ENCODE measurements at places on chromosomes 16 and 17.

DNA sequence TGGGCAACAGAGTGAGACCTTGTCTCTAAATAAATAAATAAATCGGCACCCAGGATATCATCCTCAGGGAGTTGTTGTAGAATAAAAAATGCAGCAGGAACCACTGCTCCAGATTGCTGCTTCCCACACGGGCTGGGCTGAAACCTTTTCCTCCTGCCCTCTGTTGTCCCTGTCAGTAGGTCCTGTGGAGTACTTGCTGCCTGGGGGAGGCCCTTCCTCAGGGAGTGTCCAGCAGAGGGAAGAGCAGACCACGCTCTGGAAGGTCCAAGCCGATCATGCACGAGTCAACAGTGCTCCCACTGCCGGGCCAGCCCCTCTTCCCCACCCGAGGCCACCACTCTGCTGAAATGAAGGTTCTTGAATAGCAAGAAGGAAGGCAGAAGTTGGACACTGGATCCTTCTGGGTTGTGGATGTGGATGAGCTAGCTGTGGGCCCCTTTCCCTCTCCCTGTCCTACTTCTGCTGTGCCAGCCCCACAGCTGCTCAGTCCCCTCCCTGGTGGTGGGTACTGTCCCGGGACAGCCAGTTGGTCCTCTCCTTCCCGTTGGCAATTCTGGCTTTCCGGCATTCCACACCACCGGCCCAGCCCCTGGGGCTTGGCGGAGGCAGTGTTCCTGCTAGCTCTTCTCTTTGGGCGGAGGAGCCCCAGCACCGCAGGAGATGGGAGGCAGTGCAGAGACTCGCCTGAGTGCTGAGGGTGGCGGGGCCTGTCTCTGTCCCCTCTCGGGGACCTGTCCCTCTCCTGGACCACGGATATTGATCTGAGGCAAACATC, 10.8 kb downstream of the CDK5R1 start:
- DNase-seq = peak; percentile 45

DNA sequence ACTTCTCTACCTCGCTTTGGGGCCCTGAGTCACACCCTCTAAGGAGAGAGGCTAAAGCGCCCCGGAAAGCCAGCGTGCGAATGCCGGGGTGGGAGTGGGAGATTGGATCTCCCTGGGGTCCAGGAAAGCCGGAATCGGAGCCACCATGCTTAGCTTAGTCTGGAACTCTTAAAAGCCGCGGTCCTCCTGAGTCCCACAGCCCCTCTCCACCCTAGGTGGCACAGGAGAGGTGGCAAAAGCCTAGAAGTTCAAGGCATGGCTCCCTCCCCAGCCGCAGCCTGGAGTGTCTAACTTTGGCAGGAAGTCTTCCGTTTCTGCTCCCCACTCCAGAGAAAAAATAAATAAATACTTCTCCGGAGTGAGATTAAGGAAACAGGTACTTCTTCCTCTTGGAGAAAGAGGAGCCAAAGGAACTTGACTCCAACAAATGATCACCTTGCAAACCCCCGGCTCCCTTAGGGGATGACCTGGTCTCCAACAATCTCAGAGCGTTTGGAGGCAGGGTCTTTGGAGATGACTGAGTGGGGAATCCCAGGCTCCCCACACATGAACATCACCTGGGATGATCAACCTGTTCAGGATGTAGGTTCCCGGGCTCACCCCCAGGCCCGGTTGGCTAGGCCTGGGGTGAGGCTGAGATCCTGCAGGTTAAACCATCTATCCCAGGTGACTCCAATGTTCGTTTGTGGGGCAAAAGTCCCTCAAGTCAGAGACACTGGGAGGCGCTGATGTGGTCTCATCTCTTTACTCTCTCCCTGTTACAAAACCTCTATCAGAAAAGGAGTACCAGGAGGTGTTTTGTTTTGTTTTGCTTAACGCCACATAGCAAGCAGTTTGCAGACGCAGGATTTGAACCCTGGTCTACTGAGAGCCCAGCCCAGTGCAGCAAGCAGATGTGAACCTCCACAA, 2.9 kb downstream of the CIITA start:
- no peak for DNase-seq

GRCh38 chr17:13540546-13540945, 61.2 kb downstream of the HS3ST3A1 start:
- DNase-seq = peak; percentile 68

DNA sequence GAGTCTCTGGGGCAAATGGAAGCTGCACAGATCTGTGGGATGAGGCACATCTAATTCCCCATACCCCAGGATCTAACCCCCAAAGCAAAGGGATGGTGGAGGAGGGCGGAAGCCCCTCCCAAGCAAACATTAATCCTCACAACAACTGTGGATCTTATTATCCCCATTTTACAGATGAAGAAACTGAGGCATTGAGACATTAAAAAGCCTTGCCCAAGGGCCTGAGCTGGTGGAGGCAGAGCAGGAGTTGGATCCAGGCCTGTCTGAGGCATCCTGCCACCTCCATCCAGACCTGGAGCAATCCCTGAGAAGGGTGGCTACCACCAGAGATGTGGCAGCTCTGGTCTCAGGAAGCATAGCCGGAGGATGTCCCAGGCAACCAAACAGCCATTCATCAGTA, 17.7 kb upstream of the CBFB start:
- DNase-seq = no peak

Data from ACHN (cell line).